ENCODE measurements at places on chromosomes 12 and 14.

GRCh38 chr12:122932207-122932606 is 34.1 kb downstream of the ABCB9 start:
- DNase-seq = no peak

DNA sequence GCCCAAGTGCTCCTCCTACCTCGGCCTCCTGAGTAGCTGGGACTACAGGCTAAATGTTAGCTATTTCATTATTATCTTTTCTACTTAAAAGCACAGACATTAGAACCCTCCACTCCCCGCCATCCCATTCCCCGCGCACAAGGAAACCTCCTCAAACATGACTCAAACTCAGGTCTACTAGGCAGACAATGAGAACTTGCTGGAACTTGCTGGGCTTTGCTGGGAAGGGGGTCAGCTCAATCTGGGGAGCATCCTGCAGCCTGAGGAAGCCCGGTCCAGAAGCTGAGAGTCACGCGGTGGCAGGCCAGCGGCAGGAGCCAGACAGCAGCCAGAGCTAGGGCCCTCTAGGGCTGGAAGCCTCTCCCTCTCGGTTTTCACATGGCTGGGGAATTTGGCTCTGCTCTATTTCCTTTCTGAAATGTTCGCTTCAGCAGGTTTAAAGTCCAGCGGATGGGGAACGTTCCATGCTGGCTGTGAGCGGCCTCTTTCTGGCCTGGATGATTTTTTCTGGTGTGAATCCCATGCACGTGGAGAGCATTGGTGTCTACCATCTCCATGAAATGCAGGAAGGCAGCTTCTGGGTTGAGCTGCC is 68.5 kb downstream of the SLC6A12 start:
- no peak for DNase-seq

GRCh38 chr12:118061873-118062843 is 1.2 kb upstream of the WSB2 start:
- no peak for DNase-seq

GRCh38 chr14:52553671-52554575 is 1.3 kb downstream of the GPR137C start:
- peak; percentile 42 for DNase-seq

GRCh38 chr12:98674841-98675240 is 29.8 kb downstream of the APAF1 start:
- no peak for DNase-seq

DNA sequence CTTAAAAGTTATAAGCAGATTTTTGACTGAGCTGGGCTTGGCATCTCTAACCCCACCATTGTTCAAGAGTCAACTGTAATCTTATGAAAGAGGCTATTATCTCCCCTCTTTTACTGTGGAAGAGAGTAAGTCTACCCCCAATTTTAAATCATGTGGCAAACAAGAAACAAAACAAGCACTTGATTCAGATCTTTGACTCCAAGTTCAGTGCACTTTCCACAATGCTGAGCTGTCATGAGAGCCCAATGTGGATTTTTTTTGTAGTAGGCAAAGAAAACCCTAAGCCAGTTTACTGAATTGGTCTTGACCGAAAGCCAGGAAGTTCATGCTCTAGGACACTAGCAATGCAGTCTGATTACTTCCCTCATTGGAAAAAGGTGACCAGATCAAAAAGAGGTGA is 306.2 kb downstream of the GALC start:
- no peak for DNase-seq

DNA sequence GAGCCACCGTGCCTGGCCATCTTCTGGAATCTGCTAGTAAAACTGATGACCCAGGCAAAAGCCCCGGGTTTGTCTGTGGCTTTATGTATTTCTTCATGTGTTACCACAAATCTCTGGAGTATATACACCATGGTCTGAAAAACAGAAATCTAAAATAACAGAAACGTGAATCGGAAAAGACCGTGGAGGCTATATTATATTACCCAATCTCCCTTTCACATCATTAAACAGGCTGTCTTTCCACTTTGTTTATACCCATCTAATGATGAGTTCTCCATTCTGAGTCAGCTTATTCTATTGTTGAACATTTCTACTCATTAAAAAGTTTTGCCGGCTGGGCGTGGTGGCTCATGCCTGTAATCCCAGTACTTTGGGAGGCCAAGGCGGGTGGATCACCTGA is 9.5 kb upstream of the AJUBA start:
- DNase-seq = no peak

DNA sequence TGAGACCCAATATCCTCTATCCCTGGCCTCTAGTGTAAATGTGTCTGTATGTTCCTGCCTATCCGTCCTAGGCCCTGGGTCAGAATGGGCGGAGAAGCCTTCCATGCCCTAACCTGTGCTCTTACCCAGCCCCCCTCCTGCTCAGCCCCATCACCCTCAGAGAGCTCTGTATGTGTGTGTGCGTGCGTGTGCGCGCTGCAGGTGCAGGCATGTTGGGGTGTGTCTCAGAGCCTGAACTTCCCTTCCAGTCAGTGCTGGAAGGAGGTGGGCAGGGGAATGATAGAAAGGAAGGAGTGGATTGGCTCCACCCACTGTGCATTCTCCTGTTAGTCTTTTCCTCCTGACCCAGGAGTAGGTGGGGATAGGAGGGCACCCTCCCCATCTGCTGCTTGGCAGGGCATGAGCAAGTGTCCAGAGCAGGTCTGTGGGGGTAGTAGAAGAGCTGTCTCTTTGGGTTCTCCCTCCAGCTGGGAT is 7.2 kb downstream of the NAB2 start:
- no peak for DNase-seq

DNA sequence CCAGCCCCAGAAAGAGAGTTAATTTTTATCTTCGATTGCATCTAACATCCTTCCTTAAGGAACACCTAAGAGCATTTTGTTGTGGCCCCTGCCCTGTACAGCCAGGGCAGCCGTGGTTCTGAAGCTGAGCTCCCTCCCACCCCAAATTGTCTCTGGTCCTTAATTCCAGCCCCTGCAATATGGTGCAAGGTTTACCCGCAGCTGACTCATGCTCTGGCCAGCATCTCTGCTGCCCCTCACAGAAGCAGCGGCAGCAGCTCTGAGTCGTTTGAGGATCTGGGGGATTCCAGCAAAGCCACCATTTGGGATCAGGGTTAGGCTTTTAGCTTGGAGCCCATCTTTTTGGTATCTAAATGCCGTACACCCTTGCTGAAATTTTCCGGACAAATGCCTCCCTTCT is 3.3 kb downstream of the DLK1 start:
- no peak for DNase-seq

- DNase-seq = no peak
Observed at GRCh38 chr14:104935955-104936354, 11.3 kb downstream of the PLD4 start.

- DNase-seq = no peak
Observed at GRCh38 chr12:28512876-28513275, 322.6 kb downstream of the CCDC91 start.

DNA sequence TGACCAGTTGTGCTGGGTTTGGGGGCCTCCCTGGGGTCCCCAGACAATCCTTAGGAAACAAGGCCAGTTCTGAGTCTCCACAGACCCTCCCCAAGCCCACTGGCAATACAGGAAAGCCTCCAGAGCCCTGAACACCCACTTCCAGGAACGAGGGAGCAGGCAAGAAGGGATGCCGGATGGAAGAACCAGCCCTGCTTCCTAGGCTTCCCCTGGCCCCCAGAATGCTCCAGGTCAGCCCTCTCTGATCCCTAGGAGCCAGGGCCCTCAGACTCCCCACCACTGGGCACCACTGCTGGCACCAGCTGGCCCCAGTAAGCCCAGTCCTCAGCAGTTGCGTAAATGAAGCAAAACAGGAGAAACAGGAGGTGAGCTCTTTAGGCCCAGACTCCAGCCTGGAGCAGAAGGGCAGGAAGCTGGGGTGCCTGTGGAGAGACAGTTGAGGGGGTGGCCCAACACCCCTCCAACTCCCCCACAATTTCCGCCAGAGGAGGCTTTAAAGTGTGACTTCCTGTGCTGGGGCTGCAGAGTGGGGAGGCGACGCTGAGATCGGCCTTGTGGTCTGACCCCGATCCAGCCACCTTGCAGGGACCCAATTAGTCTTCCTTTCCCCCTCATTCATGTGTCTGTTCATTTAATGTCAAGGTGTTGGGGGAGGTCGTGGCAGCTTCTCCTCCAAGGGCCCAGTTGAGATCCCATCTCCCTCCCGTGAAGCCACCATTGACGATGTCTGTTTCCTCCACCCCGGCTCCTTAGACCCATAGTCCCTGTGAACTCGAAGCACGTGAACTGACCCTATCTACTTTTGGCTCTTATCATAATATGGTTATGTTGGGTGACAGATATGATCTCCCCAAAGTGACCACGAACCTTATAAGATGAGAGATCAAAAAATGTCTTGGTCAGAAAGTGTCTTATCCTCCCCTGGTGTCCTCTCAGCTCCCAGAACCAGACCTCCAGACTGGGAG is 4.7 kb downstream of the TNFRSF1A start:
- DNase-seq = no peak

DNA sequence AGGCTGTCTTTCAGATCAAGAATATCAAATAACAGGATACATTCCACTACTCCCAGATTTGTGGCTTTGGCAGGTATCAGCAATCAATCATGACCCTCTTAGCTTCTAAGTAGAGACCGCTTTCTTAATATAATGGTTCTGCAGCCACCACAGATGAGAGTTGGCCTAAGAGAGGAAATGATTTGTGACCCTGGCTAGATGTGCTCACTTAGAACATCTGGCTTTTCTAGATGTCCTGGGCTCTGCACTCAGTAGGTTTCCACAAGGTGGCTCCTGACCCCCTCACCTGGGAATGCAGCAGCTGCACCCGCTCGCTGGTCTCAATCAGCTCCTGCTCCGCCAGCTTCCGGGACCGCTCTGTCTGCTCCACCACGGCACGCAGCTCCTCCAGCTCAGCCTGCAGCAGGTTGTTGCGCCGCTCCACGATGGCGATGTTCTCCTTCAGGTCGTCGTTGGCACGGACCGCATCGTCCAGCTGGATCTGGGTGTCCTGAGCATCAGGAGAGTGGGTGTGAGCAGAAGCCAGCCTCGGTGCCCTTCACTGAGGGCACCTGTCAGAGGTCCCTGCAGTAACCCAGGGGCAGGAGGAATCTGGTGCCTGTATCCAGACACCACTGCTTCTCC is 8.9 kb downstream of the CMTM5 start:
- no peak for DNase-seq

DNA sequence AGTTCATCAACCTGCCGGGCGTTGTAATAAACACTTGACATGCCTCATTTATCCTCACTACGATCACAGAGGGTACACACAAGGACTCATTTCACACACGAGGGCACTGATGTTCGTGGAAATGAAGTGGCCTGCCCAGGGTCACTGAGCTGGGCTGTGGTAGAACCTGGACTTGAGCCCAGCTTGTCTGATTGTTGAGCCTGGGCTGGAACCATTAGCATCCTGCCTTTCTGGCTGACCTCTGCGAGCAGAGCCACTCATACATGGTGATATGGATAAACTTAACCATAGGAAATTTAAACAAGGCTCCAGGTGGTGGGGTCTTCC is 16.6 kb upstream of the JDP2 start:
- no peak for DNase-seq

GRCh38 chr12:120134307-120134980 is 17.9 kb upstream of the RAB35 start:
- DNase-seq = no peak

DNA sequence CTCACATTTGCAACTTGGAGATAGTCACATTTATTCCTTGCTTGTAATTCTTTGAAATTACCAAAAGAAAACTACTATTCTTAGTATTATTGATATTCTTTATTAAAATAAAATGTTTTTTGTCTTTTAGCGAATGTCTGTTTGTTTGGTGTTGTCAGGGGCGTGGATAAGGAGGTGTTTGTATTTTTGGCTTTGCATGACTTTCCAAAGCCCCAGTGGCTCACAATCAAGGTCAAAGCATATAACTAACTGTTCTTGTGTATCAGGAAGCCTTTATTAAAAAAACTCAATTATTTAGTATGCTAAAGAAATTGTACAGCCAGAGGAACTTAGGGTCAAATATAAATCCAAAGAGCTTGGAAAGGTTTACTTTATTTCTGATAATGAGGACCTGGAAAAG is 17.9 kb downstream of the GPHB5 start:
- DNase-seq = no peak

- no peak for DNase-seq
Observed at GRCh38 chr14:93262446-93262845, 55.4 kb downstream of the UBR7 start.

DNA sequence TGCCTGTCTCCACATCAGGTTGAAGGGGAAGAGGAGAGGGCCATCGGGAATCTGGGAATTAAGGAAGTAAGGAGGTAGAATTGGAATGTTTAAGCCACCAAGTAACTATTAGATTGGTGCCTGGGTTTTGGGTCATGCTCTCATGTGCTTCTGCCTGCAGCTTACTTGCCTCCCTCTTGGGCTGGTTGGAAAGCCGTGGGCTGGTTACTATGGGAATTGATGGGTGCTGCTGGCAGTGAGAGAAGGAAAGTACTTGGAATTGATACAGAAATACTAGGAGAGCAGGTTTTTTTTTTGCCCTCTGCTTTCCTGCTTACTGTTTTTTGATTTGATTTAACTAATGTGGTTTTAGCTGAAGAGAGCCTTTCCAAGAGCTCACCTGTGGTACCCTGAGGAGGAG is 493.5 kb upstream of the RGS6 start:
- DNase-seq = no peak

- no peak for DNase-seq
Observed at GRCh38 chr12:102797528-102797927, 119.5 kb downstream of the PAH start.

GRCh38 chr14:78253986-78254385 is 83.8 kb downstream of the NRXN3 start:
- no peak for DNase-seq

DNA sequence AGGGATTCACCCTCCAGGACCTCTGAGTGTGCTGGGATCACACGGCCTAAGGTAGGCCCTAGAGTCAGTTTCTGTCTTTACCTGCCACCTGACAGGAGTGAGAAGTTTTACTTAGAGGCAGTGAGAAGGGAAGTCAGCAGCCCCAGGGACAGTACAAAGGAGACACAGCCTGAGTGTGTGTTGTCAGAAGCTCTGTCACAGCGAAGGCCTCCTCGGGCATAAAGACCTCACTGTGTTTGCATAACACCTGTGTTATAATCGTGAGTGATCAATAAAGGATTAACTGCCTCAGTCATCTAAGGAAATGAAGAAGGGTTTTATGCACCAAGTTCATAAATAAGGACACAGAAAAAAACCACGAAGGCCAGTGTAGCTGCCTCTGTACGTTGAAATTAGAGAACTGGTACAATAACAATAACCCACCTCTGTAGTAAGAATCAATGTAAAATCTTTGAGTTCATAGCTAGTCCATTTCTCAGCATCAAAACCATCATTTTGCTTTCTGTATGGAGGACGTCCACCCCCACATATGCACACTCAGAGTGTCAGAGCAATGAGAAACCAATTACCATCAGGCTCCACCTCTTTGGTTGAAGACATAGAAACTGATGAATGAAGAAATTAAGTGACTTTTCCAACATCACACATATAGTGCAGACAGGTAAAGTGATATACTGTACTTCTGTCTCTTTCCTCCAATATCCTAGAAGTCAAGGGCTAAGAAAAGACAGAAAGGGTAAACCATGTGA is 159.3 kb downstream of the DAD1 start:
- DNase-seq = no peak

- no peak for DNase-seq
Observed at GRCh38 chr14:73774241-73774570, 60.0 kb upstream of the PNMA1 start.

GRCh38 chr12:57276935-57277563 is 26.1 kb upstream of the STAC3 start:
- DNase-seq = no peak

- no peak for DNase-seq
Observed at GRCh38 chr12:108641446-108642268, 8.0 kb upstream of the SELPLG start.

GRCh38 chr12:6478416-6478815 is 7.9 kb upstream of the VAMP1 start:
- no peak for DNase-seq

GRCh38 chr14:80567905-80568536 is 356.7 kb upstream of the DIO2 start:
- DNase-seq = no peak

- no peak for DNase-seq
Observed at GRCh38 chr12:123530668-123531067, 2.9 kb downstream of the RILPL1 start.

Data from stimulated activated CD4-positive, alpha-beta T cell treated with anti-CD3 and anti-CD28 coated beads, TNF-alpha, amount 100 ng/mL, for 48 hours (primary cell).